ENCODE measurements at places on chromosomes 2 and 18.

DNA sequence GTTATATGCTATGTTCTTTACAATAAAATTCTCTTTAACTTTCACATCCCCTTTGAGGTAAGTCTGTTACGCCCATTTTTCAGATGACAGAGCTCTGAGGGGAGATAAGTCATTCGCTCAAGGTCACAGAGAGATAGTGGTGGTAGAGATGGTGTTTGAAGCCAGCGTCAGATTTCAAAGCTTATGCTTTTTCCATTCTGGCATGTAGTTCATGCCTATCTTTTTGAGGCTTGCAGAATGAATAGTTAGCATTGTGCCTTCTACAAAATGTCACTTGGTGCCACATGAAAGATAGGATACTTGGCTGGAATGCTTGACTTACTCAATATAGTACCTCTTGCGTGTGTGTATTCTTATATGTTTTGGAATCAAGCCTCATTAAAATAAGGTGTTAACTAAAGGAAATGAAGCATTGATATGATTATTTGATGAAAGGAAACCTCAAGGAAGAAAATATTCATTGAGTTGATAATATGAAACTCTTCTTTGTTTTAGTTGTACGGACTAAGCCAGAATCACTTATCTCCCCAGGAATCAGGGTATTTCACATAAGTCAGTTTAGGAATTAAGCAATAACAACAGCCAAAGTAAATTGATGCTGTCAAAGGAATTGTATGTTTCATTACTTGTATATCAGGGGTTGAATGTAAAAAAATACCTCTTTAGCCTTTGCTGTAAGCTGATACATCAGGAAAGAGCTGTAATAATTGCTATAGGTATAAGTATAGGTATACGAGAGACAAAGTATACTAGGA, 15.5 kb downstream of the SPATS2L start:
- no peak for DNase-seq

DNA sequence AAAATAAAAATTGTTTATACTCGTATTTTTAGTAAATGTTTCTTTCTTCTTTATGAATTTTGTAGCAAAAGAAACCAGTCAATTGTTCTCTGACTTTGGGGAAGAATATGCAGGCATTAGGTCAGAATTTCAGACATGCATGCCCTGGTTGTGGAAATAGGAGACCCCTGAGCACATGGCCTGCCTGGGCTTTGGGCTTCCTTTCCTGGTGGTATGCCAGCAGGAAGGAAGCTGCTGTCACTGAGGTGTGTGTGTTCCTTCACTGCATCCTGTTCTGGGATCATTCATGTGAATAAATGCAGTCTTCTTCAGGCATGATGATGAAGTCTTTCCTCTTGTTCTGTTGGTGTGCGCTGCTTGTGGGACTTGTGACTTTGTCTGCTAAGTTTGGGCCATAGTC, 920.2 kb upstream of the VRK2 start:
- DNase-seq = no peak

GRCh38 chr18:5068851-5069250, 128.2 kb downstream of the AKAIN1 start:
- no peak for DNase-seq

DNA sequence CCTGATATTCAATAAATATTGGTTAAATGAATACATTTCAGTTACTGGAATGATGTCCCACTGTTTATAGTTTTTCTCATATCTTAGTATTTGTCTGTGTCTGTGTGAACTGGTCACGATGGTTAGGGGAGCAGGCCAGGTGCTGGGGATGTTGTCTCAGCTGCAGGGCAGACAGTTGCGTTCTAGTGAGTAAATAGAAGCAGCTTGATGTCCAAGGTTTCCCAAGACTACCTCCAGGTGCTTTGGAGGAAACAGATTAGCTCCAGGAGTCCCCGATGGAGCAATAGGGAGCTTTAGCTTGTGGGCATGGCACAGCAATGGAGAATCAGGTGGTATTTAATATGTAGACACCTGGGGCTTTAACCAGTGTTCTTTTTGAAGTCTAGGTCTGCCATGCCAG, 75.5 kb downstream of the GULP1 start:
- DNase-seq = no peak

DNA sequence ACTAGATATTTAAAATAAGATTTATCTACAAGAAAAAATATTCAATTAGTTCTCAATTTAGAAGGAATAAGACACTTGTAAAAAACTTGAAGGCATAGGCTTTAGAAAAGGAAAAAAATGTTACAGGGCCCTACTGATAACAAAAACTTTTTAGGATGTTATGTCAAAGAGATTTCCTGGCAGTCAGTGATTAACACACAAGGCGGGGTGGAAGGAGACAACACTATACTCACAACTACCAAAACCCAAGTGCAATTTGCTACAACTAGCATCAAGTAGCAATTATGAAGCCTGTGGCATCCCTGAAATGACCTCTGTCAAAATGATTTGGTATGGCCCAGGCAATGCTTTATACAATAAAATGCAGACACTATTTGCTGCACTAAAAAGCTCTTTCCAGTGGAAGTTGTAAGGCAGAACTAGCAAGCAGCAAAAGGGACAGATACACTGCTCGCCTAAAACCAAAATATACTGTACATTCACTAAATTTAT, 15.3 kb downstream of the STRN start:
- DNase-seq = no peak

DNA sequence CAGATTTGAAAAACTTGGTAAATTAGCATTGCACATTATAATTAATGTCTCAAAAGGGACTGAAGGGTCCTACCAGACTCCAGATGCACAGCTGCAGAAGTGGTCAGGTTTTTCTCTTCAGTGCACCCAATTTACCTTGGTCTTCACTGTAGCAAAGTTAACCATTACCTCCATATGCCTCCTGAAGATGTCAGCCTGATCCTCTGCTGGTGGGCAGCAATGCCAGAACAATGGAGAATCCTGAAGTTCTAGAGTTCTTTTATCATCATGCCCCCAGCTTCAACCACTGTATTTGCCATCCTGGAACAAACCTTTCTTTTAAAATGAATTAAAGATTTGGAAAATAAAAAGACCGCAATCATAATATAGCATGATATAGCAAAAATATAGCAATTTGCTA, 1774.8 kb upstream of the CELF4 start:
- no peak for DNase-seq

GRCh38 chr18:13163167-13163927, 55.2 kb upstream of the LDLRAD4 start:
- DNase-seq = no peak

DNA sequence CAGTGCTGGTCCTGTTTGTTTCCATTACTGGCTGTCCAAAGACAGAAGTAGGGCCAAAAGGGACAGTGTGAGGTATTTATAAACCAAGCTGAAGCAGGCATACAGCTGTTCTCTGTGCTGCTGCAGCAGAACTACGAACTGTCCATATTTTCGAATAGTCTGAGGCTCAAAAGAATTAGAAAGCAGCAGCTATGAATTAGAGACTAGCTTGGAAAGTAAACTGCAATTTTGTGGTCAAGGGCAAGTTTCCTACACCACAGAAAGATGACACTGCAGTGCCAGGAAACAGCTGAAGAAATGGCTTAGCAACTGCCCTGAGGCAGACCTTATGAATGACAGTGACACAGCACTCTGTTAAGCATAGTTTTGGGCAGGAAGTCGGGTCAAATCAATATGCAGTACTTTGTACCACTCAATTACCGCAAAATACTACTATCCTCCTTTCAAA, 125.3 kb downstream of the TMEM131 start:
- DNase-seq = peak; percentile 11

DNA sequence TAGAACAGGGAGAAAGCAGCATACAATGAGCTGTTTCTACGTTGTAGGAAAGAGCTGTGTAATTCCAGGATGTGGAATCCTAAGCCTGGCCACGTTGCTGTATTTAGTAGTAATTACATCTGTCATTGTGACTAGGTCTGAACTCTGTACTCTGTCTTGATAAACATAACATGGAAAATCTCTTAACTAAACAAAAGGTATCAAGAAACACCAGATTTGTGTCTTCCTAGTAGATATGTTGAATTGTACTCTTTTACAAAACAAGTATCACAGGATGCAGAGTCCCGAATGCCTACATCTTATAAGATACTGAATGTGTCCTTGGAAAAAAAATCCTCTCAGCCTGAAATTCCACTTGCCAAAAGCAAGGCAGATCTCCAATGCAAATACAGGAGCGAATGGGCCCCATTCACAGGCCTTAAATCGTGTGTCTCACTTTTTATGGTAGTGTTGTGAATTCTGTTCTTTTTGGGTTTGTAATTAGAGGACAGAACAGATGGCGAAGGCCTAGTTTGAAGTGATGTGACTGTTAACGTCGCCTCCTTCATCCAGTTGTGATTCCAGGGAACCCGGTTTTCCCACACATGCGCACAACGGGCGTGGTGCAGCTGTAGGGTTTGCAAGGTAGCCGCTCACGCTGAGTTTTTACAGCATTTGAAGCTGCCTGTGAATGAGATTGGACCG, 246.5 kb downstream of the GBX2 start:
- no peak for DNase-seq

GRCh38 chr2:215264374-215264773, 47.5 kb upstream of the ATIC start:
- DNase-seq = no peak

DNA sequence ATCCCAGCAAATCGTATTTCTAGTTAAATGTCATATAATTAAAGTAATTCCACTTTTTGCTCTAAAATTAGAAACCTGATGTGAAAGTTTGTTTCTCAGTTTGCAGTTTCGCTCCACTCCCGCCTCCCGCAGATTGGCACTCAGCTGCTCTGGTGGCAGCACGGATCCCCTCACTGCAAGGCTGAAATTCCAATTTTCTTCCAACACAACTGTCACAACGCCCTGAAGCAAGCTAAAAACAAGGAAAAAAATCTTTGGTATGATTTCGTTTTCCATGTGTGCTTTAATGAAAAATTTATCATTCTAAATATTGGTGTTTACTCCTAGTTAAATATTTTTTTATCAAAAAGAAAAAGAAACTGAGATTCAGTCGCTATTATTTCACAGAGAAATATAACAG, 38.5 kb downstream of the FTCDNL1 start:
- no peak for DNase-seq

DNA sequence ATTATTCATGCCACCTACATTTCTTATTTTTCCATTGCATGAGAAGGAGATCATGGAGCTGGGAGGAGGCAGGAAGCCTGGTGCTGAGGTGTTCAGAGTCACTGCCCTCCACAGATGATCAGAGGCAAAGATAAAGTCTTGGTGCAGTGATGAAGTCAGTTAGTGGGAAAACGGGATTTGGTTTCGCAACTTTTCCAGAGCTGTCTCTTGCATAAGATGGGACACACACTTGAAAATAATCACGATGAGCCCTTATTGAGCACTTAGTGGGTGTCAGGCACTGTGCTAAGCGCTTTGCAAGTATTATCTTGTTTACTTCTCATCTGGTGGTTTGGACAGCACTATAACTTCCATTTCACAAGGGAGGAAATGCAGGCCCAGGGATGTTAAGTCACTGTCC, 222.1 kb upstream of the SMAD2 start:
- DNase-seq = no peak

DNA sequence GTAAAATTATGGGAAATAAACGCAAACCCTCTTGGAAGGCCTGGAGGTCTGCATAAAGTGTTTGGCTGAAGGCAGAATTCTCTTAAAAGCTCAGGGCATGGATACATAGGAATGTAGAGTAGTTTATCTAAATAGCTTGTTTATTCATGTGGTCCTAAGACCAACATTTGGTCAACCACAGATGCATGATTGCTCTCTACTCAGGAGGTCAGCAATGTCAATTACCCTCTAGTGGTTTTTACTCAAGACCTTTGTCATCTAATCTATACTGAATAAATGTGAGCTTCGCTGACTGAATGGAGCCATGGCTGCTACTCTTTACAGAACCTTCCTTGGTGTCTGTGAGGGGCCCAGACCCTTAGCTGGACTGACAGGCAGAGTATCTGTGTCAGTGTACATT, 139.8 kb downstream of the ATL2 start:
- no peak for DNase-seq

DNA sequence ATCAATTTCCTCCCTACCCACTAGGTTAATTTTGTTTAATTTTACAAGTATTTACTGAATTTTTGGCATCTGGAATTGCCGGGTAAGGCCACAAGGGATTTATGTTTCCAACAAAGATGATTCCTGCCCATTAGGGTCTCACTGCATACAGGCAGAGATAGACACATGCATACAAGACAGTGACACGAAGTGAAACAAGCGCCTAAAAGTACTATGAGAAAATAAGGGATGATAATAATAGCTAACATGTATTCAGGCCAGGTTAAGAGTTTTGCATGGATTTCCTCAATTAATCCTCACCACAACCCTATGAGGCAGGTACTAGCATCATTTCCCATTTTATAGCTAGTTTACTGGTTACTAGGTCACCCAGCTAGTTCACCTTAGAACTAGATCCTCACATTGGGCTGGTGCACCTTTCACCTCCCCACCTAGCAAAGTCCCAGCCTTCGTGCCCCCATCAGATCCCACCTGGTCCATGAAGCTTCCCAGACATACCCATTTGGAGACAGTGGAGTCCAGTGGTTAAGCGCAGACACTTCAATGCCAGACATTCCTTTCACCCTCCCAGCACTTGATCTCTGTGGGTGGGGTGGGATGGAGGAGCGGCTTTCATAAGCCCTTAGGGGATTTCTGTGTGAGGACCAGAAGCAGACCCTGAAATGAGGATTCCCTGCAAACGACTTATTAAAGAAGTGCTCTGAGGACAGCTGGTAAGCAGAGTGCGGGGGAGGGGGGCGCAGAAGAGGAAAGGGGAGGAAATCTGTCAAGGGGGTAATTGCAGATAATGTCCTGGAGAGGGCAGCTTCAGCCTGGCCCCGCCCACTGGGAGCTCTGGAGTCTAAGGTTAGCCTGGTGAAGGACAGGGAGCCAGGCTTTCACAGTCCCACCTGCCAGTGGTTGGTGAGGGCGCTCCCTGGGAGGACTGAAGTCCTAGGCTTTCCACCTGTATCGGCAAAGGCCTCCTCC, 5.8 kb upstream of the DGUOK start:
- no peak for DNase-seq

GRCh38 chr2:43121580-43122314, 104.7 kb downstream of the ZFP36L2 start:
- DNase-seq = no peak

GRCh38 chr2:172693529-172694455, 41.9 kb upstream of the RAPGEF4 start:
- no peak for DNase-seq

- no peak for DNase-seq
Observed at GRCh38 chr18:37663446-37663845, 97.8 kb upstream of the CELF4 start.

GRCh38 chr2:159468257-159468656, 148.1 kb downstream of the BAZ2B start:
- no peak for DNase-seq

DNA sequence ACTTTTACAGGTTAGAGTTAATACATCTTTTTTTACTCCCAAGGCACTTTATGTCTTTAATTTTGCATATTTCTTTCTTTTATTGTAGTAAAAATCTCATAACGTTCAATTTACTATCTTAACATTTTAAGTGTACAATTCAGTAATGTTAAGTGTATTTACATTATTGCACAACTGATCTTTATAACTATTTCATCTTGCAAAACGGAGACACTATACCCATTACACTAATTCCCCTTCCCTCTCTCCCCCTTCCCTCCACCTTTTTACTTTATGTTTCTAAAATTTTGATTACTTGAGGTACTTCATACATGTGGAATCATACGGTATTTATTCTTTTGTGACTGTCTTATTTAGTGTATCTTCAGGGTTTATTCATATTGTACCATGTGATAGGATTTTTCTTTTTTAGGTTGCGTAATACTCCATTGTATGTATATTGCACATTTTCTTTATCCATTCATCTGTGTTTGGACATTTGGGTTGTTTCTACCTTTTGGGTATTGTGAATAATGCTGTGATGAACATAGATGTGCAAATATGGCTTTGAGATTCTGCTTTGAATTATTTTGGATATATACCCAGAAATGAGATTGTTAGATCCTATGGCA, 75.0 kb downstream of the ACSL3 start:
- DNase-seq = no peak

Measured in central memory CD4-positive, alpha-beta T cell (primary cell).